ENCODE measurements at places on chromosomes 7 and 10.

DNA sequence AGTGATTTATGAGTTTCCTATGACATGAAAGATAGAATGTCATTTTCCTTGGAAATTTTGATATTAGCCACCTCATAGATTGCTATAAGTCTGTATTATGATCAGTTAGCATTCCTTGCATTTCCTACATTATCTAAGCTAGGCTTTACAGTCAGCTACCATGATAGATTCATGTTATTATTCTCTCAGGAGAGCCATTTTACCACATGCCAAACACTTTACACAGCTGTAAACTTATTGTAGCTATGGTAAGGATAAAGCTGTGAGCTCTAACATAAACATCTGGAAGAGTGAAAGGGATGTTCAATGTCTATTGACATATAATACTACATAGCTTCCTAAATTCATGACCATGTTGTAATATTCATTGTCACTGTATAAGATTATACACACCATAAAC is 608.0 kb downstream of the PHTF2 start:
- no peak for DNase-seq

GRCh38 chr7:101085162-101085964 is at the start of gene TRIM56:
Gene TRIM56 (plus strand): TSS chr7:101085481. CDS start chr7:101087313, 1,832 bp downstream.
- DNase-seq = peak; percentile 63

DNA sequence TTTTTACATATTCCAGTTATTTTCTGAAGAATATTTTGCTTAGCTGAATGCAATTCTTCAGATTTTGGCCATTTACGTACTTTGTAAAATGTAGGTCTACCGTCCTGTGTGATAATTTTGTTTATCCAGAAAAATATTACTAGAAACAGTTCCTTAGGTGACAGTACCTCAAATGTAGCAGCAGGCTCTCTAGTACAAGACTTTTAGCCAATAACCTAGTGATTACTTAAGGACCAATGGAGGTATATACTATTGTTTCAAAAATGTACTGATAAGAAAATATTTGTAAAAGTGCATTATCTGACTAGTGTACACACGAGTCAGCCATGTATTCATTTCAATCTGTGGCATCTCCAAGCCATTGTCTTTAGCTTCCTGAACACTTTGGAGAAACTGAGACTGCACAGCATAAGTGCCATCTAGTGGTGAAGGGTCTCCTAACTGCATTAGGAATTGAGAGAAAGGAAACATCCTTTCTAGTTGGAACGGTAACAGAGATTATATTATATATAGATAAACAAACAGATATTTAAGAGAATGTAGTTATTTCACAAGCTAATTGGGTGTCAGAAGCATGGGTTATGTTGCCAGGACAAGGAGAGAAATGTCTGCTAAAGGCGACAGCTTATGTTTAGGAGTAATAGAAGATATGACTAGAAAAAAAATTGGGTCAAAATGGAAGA is 23.7 kb downstream of the RTKN2 start:
- no peak for DNase-seq

GRCh38 chr7:66859339-66859738 is 61.7 kb upstream of the TMEM248 start:
- DNase-seq = no peak

DNA sequence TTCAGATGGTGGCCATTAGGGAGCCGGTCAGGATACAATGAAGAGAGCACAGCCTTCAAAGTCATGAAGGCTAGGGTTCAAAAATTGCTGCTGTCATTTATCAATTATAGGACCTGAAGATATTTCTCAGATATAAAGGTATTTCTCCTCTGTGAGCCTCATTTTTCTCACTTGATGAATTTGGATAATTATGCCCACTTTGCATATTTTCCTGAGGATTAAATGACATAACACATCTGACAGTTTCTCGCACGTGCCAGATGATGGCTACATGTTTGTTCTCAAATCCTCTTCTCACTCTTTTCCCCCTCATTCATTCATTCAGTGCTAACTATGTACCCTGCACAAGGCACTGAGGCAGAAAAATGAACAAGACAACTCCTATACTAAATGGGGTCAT is 391.6 kb downstream of the INHBA start:
- DNase-seq = no peak

DNA sequence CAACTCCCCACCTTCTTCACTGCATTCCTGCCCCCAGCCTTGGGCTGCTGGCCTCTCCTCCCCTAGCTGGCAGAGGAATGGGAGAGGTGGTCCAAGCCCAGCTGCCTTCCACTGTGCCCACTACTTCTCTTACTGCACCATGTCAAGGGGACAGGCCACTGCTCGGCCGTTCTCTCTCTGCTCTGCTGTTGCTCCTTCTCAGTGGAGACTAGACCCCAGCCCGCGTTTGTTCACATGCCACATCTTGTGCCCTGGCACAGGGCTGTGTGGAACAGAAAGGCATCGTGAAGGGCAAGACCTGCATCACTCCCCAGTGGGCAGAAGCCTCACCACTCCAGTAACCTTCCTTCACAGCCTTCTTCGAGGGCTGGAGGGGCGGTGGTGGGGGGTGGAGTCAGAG is 711 bp upstream of the CDHR3 start:
- no peak for DNase-seq

DNA sequence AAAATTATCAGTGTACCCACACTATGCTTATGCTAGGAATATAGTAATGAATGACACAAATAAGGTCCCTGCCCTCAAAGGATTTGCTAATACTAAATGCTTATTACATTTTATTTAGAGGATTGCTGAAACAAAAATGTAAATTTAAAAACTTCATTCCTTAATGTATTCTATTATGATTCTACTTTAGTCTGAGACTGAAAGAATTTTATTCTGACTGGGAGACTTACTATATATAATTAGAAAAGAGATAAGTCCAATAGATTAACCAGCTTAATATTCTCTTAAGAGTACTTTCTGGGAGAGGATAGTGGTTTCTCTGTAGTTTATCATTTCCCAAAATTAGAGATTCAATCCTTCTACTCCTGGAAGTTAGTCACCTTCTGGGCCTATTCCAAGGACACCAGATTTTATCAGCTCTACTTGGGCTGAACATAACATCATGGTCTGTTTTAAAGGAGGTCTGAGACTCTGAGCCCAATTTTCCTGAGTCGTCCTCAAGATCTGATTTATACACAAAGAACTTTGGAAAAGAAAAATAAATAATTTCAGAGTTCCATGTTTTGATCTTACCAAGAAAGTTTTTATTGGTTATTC is 41.1 kb downstream of the ASZ1 start:
- DNase-seq = no peak

DNA sequence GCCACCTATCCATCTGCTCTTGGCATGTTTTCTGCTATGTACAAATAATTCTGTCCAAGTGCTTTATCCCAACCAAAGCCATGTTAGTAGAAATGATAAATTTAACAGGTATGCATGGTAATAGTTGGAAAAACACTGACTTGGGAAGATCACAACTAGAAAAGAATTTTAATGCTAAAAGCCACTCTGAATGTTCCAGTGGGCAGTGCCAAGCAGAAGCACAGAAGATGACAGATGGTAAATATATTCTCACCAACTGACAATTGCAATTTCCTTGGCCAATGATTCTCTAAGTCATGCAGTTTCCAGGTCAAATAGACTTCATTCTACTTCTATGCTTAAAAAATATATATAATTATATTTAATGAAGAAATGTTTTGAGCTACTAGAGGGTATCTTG is 83.6 kb upstream of the SEMA3C start:
- no peak for DNase-seq

DNA sequence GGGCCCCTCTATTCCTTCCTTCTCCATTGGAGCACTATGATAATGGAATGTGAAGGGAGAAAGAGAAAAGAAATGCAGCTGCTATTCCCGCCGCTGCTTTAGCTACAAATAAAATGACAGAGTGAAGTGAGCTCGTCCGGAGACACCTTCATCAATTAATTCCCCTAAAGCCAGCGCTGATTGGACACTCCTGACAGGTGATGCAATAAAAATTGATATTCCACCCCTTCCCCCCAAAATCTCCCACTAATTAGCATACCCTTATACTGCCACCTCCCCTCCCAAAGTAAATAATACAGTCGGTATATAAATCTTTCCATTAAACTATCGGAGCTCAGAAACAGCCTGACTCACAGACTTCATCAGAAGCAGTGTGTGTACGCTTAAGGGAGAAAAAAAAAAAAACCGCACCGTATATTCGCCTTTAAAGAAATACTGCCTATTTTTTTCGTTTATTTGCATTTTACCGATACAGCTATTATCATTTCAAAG is 7.3 kb downstream of the SKIDA1 start:
- no peak for DNase-seq

GRCh38 chr10:76488602-76489001 is 1057.2 kb downstream of the LRMDA start:
- DNase-seq = no peak

DNA sequence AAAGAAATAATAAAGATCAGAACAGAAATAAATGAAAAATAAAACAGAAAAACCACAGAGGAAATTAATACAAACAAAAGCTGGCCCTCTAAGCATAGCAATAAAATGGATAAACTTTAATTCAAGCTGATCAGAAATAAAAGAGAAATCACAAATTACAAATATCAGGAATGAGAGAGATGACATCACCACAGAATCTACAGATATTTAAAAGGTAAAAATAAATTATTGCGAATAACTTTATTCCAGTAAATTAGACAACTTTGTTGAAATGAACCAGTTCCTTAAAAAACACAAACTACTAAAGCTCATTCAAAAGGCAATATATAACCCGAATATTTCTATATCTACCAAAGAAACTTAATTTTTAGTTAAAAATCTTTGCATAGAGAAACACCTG is 131.7 kb downstream of the PPP1R3A start:
- no peak for DNase-seq

GRCh38 chr10:130921911-130922440 is 389.5 kb downstream of the TCERG1L start:
- no peak for DNase-seq

Measured in thoracic aorta (tissue), 2 donors.